Activated gamma-delta T cell treated with Interleukin-2 at 50 U/mL for 16 hours (primary cell): ENCODE measurements at places on chromosomes 11 and 22.

DNA sequence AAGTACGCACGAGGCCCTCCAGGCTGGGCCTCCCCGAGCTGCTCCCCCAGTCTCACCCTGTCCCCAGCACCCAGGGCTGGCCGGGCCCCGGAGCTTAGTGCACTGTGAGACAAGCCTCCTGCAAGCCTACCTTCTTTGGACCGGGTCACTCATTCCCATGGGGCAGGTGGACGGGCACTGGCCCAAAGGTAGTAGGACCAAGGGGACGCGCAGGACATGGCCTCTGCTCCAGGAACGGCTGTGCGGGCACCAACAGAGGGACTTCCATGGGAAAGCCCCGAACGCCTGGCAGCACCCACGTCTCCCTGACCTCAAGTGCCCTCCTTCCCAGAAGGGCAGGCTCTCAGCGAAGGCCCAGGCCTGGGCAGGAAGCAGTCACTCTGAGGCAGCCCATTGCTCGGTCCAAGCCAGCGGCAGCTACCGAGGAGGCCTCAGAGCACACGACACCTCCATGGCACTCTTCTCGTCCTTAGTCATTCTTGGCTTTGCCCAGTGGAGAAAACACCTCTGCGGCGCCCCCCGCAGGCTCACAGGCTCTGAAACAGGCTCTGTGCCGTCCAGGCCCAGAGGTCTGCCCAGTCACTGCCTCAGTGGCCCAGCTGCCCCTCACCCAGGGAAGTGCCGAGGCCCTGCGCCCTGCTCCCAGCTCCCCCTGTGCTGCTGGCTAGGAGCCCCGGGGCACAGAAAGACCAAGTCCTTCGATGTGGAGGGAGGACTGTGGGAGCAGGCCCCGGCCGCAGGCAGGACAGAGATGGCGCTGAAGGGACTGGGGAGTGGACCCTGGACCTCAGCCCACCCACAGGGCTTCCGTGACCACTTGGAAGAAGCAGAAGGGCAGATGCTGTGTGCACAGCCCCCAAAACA, 3.8 kb downstream of the MOB2 start:
- no peak for DNase-seq

GRCh38 chr11:27699242-27699925, 871 bp downstream of the BDNF start:
- no peak for DNase-seq

GRCh38 chr11:63610604-63611394, 3.4 kb downstream of the PLAAT3 start:
- no peak for DNase-seq

DNA sequence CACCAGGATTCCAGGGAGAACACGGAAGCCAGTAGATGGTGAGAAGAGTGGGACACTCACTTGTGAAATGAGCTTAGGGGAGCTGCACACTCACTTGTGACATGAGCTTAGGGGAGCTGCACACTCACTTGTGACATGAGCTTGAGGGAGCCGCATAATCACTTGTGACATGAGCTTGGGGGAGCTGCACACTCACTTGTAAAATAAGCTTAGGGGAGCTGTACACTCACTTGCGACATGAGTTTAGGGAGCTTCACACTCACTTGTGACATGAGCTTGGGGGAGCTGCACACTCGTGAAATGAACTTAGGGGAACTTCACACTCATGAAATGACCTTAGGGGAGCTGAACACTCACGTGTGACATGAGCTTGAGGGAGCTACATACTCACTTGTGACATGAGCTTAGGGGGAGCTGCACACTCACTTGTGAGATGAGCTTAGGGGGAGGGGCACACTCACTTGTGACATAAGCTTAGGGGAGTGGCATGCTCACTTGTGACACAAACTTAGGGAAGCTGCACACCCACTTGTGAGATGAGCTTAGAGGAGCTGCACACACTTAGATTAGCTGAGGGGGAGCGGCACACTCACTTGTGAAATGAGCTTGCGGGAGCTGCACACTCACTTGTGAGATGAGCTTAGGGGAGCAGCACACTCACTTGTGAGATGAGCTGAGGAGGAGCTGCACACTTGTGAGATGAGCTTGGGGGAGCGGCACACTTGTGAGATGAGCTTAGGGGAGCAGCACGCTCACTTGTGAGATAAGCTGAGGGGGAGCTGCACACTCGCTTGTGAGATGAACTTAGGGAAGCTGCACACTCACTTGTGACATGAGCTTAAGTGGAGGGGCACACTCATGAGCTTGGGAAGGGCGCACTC, 59.0 kb downstream of the NCAPD3 start:
- no peak for DNase-seq

GRCh38 chr11:44620328-44620725, 54.9 kb downstream of the CD82 start:
- DNase-seq: no peak
